Ureter (tissue), 1 donor: ENCODE measurements at places on chromosomes 2 and 18.
A peak's percentile ranks its signal among the peaks of the same experiment; 100 is the strongest.

DNA sequence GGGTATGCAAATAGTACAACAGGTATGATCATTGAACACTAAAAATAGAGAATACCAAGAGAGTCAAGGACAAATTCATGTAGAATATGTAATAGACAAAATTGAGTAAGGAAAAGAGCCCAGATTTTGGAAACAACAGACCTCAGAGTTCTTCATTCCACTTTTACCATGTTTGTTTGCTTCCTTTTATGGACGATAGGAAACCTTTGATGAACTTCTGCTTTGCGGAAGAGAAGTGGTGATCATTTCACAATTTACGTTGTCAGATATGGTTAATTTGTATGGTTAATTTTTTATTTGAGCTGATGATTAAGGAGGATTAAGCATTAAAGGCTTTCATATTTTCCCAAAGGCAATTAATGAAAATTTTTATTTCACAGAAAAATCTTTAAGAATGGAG lies 16.3 kb downstream of the MARCHF7 start:
- DNase-seq, result no peak

DNA sequence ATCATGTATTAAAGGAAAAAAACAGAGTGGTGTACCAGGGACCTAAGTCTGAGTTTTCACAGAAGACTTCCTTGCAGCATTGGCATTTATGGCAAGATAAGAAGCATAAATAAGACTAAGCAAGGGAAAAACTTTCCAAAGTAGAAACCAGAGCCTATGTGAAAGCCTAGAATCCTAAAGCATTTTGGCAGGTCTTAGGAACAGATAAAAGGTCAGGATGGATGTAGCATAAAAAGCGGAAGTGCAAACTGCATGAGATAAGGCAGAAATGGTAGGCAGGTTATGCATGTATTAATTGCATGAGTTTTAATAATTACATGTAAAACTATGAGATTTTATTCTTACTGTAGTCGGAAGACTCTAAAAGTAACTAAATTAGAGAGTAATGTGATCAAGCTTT lies 596.5 kb downstream of the SUCLG1 start:
- no peak for DNase-seq

- DNase-seq, result no peak
Measured at GRCh38 chr2:224711859-224712665, 4.1 kb downstream of the CCDC195 start.

- DNase-seq, result peak; percentile 8
Measured at GRCh38 chr18:79321625-79322405, 73.9 kb upstream of the NFATC1 start.

DNA sequence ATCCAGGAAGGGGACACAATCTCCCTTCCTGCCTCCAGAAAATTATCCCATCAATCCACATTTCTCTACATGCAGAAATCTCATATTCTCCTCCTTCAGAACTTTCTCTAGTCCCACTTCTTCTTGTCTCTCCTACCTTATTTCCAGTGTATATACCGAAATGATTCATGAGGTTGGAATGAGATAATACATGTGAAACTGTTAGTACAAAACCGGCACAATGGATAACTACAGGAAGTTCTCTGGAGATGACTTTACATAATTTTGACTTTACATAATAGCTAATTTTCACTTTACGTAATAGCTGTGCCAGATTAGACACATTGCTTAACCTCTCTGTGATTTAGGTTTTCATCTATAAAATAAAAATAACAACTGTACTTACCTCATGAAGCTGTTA lies 801.3 kb downstream of the ERBB4 start:
- DNase-seq, result no peak

- DNase-seq, result no peak
Measured at GRCh38 chr18:79402977-79403722, 7.4 kb downstream of the NFATC1 start.

DNA sequence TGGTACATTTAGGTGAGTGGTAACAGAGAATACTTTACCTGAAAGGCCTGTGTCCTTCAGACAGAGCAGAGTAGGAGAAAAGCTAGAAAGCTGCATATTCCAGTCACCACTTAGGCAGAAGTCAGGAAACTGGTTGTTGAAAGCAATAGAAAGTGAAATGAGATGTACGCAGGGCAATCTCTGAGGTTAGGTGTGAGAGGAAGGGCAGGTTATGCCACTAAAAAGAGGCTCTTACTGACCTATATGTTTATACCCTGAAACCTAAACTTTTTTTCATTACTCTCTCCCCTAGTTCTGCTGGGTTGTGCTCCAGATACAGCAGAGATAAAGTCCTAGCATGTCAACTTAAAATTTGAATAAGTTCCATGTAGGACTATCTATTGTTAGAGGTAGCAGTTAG lies 93.5 kb downstream of the COX7A2L start:
- DNase-seq, result no peak

DNA sequence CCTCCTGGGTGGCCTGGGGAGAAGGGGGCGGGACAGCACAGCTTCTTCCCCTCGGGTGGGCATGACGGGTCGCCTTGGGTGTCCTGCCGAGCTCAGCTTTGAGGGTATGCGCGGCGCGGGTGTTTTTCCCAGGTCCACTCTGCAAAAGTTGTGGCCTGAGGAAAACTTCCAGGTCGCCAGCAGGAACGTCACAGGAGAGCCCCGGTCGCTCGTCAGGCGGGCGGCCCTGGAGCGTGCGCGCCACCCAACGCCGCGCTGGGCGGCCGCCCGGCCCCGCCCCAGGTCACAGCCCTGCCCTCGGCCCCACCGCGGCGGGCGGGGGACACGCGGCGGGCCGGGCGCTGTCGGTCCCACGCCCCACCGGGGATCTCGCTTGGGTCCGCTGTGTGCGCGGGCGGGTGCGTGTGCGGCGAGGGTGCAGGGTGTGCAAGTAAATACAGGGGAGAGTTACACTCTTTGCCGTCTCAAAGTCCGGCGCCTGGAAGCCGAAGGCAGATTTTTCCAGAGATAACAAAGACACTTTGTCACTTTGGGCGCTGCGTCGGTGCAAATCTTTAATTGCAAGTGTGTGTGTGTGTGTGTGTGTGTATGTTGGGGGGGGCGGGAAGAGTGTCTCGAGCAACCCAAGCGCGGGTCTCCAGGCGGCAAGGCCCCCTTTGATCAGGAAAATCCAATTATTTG lies 616 bp upstream of the SP5 start:
- no peak for DNase-seq

GRCh38 chr2:84914334-84914733 lies 8.9 kb downstream of the TMSB10 start:
- no peak for DNase-seq

- no peak for DNase-seq
Measured at GRCh38 chr18:47926101-47926850, 4.2 kb downstream of the SMAD2 start.

DNA sequence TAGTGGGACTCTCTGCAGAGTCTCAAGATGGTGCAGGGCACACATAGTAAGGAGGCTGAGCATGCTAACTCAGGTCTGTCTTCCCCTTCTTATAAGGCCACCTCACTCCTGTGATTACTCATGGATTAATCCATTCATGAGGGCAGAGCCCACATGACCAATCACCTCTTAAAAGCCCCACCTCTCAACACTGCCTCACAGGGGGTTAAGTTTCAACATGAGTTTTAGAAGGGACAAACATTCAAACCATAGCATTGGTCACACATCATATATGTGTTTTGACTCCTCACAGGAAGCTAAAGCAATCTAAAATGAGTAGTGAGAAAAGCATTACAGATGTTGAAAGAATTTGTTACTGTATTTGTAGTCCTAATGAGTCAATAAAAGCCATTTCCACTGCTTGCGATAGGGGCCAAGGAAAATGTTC lies 57.5 kb downstream of the DTNA start:
- no peak for DNase-seq

DNA sequence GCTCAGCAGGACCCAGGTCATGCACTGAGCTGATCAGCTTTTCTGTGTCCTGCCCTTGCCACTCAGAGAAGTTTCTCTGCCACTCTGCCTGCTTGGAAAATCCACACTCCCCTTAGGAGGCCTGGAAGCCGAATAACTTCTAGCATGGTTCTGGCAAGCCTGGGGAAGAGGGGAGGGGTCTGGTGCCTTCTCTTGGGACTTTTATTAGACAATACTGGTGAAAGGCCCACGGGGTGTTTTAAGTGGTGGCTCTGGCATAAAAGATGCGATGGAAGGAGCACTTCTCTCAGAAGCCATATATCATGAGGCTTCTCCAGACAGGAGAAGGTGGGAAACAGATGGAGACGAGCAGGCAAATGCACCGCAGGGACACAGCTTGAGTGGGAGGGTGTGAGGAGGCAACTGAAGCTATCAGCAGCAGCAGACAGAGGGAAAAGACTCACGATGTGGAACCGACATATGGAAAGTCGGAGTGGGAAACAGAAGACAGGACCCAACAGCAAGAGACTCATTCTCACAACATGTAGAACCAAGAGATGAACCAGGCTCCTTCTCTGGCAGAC lies 141.8 kb upstream of the CTNNA2 start:
- no peak for DNase-seq

- no peak for DNase-seq
Measured at GRCh38 chr2:45345331-45346234, 265.5 kb downstream of the SRBD1 start.

- no peak for DNase-seq
Measured at GRCh38 chr18:72375618-72376017, 168.5 kb downstream of the CBLN2 start.

- DNase-seq, result no peak
Measured at GRCh38 chr2:109242654-109243331, 113.8 kb downstream of the SH3RF3 start.

DNA sequence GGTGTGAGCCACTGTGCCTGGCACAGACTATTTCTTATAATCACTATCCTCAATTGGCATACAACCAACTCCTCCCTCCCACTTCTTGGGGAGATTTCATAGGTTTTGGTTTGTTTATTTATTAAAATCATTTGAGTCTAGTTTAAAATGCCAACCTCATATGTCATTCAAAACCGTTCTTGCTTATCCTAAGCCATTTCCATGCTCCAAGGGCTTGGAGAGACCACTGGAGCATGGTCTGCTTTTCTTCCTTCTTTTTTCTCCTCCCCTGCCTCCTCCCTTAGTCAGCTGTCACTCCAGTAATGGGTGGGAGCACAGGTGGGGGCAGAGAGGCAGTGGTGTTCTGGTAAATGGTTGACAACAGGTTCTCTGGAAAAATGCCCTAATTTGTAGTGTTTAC lies 20.4 kb upstream of the KCNS3 start:
- DNase-seq, result no peak

DNA sequence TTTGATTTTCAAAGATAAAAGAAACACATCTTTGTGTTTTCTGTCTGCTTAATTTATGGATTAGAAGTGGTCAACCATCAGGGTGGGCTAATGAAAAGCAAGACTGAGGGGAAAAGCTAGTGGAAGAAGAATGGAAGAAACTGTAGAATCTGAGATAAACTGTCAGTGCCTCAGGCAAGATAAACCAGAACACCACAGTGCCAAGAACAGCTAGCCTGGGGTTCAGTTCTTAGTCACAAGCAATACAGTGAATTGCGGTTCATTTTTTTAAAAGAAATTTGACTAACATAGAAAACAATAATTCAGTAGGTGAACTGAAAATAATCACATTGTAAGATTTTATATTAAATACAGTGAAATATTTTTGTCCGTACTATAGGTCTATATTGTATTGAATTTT lies 22.0 kb upstream of the LNPK start:
- DNase-seq, result no peak

DNA sequence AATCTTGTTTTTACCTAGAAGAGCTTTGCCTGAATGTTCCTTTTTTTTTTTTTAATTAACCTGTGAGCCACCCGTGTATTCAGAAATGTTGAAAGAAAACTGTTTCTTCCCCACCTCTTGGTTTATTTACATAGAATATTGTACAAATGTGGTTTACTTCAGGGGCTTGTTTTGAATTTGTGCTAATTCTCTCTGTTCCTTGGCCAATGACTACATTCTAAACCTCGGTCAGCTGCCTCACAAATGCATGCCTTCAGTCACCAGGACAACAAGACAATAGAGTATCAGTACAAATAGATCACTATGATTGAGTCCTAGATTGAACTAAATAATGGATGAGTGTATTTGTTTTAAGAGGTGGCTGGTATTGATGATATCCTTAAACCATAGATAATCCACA lies 36.0 kb downstream of the AGFG1 start:
- no peak for DNase-seq

GRCh38 chr2:23135481-23136100 lies 249.4 kb upstream of the KLHL29 start:
- DNase-seq, result no peak

DNA sequence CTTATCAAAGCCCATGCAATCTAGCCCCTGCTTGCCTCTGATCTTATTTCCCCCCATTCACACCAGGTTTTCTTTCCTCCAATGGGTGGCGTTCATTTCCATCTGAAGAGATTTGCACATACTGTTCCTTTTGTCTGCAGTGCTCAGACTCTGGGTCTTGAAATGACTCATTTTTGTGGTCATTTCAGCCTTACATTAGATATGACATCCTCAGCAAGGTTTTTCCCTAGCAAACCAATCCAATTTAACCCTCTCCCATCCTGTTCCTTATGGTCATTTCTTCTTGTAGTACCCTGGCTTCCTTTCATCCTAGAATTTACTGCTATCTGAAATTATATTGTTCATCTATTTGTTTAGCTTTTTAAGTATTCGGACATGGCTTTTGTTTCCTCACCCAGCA lies 42.5 kb upstream of the SCN1A start:
- DNase-seq, result no peak

- DNase-seq, result no peak
Measured at GRCh38 chr2:34159901-34160300, 560.8 kb upstream of the FAM98A start.

DNA sequence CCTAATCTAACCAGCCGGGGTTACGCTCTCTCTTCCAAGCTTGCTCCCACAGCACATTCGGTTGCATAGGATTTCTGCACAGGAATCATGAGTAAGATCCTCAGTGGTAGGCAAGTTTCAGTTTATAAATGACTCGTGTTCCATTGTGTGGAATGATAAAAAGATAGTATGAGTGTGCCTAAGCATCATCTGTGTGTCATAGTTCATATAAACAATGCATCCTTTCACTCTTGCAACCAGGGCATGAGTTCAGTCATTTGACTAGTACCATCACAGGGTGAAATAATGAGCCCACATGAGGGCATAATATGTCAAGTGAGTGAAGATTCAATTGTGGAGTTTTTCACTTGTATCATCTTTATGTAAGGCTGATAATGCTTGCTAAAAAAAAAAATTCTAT lies 417.1 kb upstream of the CDH2 start:
- no peak for DNase-seq

GRCh38 chr2:204655101-204655500 lies 109.8 kb downstream of the PARD3B start:
- no peak for DNase-seq

- DNase-seq, result no peak
Measured at GRCh38 chr2:234805836-234806235, 146.0 kb upstream of the SH3BP4 start.

GRCh38 chr2:70984228-70984575 lies 5.8 kb downstream of the ANKRD53 start:
- no peak for DNase-seq
